ENCODE measurements at places on chromosomes 7 and 10.

- peak; percentile 34 for DNase-seq
These were observed 36.6 kb downstream of the ATRNL1 start for GRCh38 chr10:115129752-115130151.

- DNase-seq = no peak
These were observed at the start of gene PLAU for GRCh38 chr10:73910764-73911552. Gene PLAU (plus strand): TSS chr10:73911132. CDS start chr10:73911556, 424 bp downstream.

DNA sequence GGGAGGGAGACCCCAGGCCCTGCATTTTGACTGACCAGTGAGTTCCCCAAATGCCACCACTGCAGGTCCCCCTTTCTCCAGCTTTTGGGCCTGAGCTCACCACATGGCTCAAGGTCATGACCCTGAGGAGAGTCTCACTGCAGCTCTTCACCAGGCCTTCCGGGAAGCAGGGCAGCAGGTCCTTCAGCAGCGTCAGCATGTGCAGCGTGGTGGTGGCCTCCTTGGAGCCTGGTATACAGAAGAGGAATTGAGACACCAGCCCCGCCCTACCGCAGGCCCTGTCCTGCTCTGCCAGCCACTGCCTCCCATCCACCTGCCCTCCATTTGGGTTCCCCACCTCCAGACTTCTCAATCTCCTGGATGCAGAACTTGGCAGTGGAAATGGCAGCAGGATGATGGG lies 13.0 kb downstream of the RRP12 start:
- no peak for DNase-seq

DNA sequence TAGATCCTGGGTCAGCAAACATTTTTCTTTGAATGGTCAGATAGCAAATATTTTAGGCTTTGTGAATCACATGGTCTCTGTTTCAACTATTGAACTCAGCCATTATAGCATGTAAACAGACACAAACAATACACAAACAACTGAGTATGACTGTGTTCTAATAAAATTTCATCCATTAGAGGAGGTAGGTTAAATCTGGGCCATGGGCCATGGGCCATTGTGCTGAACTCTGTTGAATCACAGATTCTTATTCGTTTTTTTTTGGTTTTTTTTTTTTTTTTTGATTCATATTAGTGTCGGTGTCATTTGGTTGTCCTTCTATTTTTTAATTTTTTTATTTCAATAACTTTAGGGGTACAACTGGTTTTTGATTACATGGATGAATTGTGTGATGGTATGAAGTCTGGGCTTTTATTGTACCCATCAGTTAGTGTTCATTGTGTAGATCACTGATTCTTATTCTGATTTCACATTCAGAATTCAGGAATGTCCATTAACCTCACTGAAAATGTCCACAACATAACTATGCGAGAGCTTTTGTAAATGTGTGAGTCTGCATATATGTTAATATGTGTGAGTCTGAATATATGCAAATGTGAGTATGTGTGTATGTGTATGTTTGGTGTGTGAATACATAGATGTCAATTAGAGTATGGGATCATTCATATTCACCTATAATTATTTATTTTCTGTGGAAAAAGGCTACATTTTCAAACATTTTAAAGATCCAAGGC lies 443.7 kb upstream of the GRM3 start:
- no peak for DNase-seq

DNA sequence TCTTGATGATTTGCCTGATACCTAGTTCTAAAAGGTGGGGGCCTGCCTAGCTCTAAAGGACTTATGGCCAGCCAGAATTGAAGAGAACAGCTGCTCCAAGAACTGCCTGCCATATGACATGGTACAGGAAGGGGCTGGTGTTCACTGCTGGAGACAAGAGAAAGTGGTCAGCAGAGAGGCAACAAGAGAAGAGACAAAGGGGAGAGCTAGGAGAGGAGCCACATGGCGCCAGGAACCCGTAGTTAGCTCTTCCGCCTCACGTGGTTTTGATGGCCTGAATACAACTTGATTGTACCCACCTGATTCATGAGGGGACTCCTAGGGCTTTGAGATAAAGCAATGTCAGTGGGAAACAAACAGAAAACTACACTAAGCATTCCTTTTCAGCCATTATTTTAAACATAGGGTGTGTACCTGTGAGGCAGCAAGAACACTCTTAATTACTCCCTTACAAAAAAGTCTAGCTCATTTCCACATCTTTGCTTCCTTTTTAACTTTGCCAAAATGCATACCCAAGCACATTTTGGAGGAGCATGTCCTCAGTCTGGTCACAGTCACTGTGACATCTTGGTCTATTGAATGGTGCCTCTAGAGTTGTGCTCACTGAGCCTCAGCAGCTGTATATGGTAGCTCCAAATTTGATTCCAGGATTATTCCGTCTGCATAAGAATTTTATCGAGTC lies 71.6 kb downstream of the CCDC71L start:
- no peak for DNase-seq

DNA sequence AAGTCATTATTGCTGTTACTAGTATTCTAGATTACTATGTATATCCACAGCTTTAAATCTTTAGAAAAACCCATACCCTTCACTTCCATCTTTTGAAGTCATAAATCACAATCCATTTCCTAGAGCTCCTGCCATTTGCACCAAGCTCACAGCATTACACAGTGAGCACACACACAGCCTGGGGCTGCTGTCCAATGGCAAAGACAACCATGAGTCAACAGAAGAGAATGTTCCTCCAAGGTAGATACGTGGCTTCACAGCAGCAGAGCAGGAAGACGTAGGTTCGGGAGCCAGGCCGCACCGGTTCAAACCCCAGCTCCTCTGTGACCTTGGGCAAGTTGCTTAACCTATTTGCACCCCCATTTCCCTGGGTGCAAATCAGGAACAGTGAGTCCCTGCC lies 234.6 kb downstream of the DIP2C start:
- no peak for DNase-seq

DNA sequence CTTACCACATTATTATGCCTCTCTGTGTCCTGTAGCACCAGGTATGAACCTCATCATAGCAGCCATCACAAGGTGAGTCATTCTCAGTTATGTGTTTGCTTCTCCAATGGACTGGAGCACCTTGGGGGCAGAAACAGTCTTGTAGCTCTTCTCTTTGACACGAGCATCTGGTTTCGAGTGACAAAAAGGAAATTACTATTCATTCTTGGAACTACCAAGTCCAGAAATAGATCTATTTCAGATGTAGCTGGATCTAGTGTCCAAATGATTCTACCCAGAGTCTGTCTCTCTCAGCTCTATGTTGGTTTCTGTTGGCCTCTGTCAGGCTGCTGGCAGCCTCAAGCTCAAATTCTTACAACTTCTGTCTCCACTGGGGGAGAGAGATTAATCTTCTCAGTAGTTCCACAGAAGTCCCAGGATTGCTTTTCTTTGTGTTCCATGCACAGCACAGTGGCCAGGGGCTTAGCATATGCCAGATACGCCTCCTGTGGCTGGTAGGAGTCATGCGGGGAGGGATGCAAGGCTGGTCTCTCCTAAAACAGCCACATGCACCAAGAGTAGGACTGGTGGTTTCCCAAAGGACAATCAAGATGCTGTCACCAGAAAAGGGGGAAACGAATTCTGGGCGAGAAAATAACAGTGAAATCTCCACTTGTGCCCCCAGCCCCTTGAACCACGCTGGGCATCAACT lies 37.2 kb upstream of the PAPSS2 start:
- no peak for DNase-seq

- DNase-seq = no peak
These were observed 64.4 kb downstream of the RAB18 start for GRCh38 chr10:27568196-27569175.

- DNase-seq = no peak
These were observed 756.6 kb upstream of the C7orf33 start for GRCh38 chr7:147833970-147834369.

DNA sequence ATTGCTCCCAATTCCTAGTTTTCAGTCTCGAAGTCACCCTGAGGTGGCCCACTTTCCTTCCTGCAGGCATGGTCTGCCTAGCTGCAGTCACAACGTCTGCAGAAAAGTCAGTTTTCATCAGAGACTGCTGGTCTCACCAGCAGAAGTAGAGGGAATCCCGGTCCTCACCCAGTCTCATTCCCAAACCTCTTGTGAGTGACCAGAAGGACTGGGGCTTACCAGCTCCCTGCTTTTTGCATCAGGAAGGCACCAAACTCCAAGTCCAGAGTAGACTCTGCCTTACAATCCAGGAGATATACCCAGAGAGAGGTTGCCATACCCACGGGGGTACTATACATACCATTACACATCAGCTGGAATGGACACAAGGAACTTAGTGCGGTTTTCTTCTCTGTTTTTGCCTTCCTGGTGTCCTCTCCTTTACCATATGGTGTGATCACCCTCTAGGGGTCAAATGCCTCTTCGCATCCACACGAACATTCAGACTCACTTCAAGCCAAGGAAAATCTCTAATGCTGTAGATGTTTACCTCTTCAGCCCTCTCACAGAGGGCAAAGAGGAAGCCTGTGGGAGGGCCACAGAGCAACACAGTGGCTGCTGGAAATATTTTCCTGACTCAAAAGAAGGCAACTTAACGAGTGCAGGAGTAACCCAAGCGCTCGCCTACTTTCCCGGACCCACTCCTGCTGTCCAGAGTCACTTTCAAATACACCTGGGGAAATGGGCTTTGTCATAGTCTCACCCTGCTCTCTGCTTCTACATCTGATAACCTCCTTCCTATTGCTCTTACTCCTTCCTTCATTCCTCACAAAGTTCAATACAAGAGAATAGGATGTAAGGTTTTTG lies 220.9 kb downstream of the C7orf25 start:
- no peak for DNase-seq

- no peak for DNase-seq
These were observed 12.8 kb downstream of the PNLIPRP3 start for GRCh38 chr10:116440330-116441030.

GRCh38 chr10:119575506-119575905 lies 21.3 kb downstream of the TIAL1 start:
- no peak for DNase-seq

DNA sequence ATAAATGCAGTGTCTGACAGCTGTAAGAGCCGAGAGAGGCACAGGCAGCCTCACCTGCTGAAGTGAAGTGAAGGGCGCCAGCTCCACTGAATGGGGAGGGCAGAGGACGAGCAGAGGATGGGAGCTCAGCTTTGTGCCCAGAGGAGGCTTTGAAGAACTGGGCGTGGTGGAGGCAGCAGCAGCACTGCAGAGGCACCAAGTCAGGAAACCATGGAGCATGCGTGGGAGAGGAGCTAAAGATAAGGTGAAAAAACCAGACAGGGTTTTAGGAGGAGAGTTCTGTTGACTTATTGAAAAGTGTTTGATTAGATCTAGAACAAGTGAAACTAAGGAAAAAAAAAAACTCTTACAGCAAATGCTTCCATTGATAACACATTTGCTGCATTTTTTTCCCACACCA lies 216.4 kb downstream of the CXCL12 start:
- no peak for DNase-seq

- no peak for DNase-seq
These were observed 5.8 kb downstream of the VSIR start for GRCh38 chr10:71767420-71768035.

GRCh38 chr7:19709249-19709578 lies 377 bp upstream of the POLR1F start:
- no peak for DNase-seq

- no peak for DNase-seq
These were observed 512.0 kb downstream of the KIF20B start for GRCh38 chr10:90213346-90213745.

- DNase-seq = no peak
These were observed 265.4 kb downstream of the CSTF2T start for GRCh38 chr10:51433949-51434475.

All from hematopoietic multipotent progenitor cell treated with erythropoietin and hydrocortisone succinate and interleukin-3 and kit ligand, for 17 days (in vitro differentiated cells).